Stromal cell of bone marrow (primary cell): ENCODE measurements at places on chromosomes 4 and X.

- no peak for DNase-seq
Observed at GRCh38 chrX:20393944-20394343, 127.2 kb upstream of the RPS6KA3 start.

- no peak for DNase-seq
Observed at GRCh38 chr4:116734178-116734577, 351.2 kb downstream of the TRAM1L1 start.

DNA sequence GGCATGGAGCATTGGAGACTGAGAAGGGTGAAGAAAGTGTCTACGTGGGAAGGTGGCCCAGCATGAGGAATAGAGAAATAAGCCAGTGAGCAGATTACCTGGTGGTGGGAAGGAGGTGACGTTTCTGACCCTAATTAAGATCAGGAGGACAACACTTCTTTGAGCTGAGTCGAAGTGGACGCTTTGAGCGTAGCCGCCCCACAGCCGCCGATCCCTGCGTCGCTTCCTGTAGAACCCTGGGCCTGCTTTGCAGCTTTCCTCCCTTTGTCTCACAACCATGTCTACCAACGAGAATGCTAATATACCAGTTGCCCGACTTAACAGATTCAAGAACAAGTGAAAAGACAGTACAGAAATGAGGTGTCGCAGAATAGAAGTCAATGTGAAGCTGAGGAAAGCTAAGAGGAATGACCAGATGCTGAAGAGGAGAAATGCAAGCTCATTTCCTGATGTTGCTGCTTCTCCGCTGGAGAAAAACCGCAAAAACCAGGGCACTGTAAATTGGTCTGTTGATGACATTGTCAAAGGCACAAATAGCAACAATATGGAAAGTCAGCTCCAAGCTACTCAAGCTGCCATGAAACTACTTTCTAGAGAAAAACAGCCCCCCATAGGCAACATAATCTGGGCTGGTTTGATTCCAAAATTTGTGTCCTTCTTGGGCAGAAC, 6.4 kb upstream of the ANTXR2 start:
- DNase-seq: no peak

DNA sequence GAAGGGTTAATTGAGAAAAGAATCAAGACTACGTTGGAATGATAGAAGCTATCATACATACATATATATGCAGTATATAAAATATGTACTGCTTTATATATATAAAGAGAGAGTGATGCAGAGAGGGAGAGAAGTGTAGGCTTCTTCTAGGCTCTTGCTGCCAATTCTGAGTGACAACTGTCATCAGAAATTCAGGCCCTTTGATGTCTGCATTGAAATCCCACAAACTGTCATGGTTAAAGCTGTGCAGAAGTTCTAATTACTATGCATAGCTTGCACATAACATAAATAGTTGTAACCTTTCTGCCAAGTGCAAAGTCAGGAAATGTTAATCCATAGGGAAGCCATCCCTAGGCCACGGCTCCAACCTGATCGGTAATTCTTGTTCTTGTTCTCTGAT, 251.0 kb downstream of the STIM2 start:
- DNase-seq: no peak

DNA sequence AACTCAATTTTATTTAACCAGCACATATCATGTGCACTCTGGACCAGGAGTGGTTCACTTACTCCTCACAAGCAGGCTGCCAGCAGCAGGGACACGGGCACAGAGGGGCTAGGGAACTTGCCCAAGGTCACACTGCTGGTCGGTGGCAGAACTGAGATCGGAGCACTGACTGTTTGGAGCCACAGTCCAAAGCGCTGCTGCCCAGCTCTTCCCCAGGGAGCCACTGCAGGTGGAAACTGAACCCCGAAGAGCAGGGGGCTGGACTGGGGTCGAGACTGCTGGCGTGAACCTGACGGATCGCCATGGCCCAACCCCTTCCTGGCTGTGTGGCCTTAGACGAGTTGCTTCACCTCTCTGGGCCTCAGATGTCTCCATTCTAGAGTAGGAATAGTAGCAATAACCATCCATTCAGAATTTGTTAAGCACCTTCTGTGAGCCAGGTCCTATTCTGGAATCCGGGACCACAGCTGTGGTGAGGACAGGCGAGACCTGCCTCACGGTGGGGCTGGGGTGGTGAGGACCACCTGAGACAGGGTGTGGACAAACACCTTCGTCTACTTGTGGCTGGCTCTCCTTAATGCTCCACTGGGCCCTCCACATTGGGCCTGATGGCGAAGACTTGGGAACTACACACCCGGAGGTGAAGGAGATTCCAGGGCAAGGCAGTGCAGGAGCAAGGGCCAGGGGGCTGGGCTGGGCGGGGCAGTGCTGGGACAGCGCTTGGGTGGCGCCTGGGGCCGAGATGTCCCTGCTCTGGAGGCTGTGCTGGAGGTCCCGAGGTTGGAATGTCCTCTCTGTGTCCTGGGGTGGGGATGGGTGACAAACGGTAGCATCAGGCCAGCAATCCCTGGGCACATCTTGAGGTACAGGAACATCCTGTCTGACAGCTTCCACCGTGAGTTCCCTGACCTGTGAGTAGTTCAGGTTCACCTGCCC, 32.0 kb upstream of the KIAA0232 start:
- DNase-seq: no peak

GRCh38 chr4:109629775-109630174, 69.7 kb downstream of the MCUB start:
- DNase-seq: no peak

DNA sequence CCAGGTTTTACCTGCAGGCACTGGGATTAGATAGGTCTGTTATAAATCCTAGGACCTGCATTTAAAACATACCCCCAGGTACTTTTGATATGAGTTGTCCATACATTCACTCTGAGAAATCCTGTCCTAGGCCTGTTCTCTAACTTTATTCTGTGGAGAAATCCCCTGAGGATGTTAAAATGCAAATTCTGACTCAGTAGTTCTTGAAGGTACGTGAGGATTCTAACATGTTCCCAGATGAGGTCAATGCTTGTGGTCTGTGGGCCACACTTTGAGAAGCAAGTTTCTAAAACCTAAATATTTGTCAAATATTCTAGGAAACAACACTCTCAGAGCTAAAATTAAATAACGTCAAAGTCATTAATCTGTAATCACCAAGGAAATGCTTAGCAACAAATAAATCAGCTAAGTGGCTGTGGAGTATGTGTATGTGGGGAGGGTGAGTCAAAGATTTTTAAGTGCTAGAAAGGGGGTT, 101.3 kb upstream of the MAGEB16 start:
- no peak for DNase-seq

GRCh38 chr4:90641861-90642599, 514.8 kb downstream of the CCSER1 start:
- DNase-seq: no peak

DNA sequence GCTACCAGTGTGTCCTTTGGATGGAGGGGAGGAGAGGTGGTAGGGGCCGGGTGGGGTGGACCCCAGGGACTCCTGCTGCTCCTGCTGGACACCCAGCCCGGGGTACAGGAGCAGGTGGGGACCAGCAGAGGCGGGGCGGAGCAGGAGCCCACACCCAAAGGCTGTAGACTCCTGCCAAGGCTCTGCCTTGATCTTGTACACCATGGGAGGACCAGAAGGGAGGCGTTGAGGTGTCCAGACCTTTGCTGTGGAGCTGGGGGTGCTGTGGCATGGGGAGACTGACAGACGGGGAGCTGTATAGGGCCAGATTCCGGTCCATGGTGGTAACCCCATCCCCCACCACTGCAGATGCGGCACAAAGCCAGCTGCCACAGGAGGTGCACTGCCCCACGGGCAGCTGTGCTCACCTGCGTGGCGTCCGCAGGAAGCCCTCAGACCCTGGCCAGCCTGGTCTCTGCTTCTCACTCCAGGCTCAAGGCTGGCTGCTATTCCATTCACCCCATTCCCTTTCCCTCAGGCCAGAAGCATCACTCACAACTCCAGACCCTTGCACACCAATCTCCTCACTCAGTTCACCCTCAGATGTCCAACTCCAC, 5.0 kb upstream of the SLC26A1 start:
- no peak for DNase-seq

DNA sequence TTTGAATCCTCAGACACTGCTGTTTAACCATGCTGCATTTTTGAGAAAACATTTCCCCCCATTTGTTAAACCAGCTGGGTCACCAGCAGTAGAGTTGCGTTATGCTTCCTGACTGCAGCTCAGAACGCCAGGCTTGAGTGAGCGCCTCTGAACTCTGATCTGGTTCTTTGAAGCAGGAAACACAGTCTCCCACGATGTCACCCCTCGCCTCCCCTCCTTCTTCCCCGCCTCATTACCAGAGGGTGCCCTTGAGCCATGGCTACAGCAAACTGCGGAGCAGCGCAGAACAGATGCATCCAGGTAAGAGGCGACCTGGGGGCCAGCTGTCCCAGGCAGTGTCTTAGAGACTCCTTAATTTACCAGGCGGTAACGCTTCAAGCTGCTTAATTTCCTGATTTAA, 78.4 kb downstream of the REPS2 start:
- no peak for DNase-seq

DNA sequence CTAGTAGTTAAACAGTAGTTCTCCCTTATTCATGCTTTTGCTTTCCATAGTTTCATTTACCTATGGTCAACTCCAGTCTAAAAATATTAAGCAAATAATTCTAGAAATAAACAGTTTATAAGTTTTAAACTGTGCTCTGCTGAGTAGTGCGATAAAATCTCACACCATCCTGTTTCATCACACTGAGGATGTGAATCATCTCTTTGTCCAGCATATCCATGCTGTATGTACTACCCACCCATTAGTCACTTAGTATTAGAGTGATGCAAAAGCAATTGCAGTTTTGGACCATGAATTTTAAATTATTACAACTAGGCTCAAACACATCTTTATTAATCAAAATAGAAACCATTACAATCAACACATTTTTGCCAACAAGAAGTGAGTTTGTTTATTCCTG, 187.4 kb downstream of the TEX13C start:
- DNase-seq: no peak

DNA sequence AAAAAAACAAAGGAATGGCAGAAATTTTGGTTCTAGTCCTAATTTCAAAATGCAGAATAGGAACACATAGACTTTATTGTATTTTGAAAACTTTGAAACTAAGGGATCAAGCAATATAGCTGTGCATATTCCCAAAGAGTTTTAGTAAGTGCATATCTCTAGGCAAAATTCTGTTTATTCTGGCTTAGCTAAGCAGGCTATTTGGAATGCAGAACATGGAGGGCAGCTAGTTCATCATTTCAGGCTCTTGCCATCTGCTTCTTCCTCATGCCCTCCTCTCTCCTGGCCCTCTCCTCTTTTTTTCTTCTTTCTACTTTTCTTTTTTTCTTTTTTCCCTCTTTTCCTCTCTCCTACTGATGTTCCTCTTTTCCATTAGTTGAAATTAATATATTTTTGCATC, 12.0 kb upstream of the IL13RA2 start:
- DNase-seq: no peak
